Chondrocyte (in vitro differentiated cells): ENCODE measurements at places on chromosomes 1 and 21.

GRCh38 chr1:21801100-21801499 lies 11.0 kb upstream of the LDLRAD2 start:
- no peak for DNase-seq

DNA sequence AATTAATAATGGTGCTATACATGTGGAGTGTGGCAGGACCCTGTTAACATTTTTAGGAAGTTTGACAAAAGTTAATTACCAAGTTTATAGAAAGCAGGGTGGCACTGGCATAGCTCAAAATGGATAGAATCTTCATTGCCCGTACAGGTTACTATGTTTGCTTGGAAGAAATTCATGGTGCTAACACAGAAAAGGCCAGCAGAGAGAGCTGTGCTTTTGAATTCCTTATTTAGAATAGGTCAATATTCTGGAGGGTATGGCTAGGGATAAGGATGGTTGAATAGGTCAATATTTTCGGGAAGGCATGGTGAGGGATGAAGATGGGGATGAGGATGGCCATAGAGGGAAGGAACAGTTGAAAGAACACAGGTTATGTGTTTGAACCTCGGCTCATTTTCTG lies 345.1 kb downstream of the LMO4 start:
- DNase-seq = no peak

GRCh38 chr21:28310171-28310685 lies 682.4 kb downstream of the LTN1 start:
- DNase-seq = no peak

DNA sequence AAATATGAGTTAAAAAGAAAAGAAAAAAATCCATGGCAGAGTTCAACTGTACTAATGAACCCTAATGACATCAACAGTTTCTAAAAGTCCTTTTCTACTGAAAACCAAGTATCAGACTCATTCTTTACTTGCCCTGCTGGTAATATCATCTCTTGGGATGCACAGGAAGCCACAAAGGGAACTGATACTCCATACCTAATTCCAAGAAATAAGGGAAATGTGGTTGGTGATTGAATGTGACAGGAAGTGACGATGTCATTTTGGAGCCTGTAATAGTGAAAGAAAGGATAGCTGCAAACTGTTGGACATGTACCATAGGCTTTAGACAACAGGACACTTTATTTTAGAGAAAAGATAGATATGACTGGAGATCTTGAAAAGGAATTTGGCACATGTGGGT lies 98.7 kb upstream of the VAV3 start:
- no peak for DNase-seq

DNA sequence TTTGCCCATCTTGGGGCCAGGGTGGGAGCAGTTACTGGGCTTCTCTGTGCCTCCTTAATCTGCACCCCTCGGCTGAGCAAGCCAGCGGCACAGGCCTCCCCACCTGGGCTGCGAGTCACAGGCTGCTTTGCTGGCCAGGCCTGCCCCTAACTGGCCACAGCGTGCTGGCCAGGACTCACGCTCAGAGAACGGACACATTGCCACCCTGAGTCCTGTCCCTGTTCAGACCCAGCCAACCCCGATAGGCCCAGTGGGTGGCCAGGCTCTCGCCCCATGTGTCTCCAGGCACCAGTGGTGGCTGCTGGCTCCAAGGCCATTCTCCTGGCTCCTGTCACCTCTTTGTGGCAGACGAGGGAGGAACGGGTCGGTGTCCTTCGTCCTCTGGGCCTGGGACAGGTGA lies 61.3 kb downstream of the MORN1 start:
- DNase-seq = no peak

- DNase-seq = peak; percentile 66
Observed at GRCh38 chr1:30916296-30916695, 7.7 kb upstream of the SDC3 start.
